ENCODE measurements at places on chromosomes 1 and 21.

DNA sequence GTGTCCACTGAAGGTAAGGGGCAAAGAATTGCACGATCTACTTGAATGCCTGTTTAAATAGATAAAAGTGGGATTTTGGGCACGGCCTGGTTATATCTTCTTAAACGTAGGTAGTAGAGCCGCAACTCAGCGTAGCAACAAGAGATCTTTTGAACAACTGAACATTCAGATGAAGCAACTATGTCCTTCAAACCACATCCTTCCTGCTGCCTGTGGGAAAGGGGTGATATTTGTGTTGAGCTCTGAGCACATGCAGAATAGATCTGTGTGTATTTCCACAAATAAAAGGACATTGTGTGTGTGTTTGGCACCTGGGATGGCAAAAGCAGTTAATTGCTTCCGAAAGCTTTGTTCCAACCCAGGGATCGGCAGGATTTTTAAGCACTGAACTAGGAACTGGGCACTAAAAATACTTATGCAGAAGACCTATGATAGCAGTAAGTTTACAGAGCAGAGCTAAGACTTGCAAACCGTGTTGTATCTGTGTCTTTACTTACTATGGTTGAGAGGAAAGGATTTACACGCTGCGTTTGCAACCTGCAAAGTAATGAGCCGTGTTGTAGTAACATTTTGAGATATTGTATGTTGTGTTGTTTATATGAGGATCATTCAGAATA lies 333.4 kb downstream of the CHRM3 start:
- peak; percentile 36 for DNase-seq

DNA sequence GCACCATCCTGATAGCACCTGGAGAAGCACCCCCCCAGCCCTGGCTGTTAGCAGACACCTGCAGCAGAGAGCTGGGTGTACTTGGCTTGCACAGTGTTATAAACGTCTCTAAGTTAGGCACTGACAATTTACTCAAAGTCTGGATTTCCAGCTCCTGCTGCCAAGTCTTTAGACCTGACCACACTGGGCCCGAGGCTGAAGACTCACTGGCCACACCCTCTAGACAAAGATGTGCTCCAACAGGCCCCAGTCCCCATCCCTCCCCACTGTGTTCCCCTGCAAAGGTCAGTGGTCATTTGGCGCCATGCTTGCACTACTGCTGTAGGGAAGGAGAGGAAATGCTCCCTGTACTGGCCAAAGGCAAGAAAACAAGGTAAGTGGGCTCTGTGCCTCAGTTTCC lies 31.1 kb downstream of the PADI6 start:
- no peak for DNase-seq

- DNase-seq, result no peak
Measured at GRCh38 chr1:201268604-201269151, 14.6 kb upstream of the PKP1 start.

GRCh38 chr1:82785268-82785790 lies 984.6 kb downstream of the ADGRL2 start:
- no peak for DNase-seq

DNA sequence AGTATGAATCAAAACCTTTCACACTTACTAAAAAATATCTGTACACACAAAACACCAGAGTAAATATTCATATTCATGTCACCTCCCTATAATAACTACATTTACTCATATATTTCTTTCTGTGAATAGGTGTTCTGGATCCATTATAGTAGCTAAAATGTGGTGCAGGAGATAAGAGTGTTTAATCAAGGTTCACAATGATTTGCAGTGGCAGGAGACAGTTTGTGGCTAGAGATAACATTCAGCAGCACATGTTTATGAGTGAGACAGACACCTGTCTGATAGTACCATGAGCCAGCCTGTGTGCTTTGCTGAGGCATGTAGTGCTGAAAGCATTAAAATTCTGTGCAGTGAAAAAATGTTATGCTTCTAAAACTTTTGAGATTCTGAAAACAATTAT lies 410.3 kb downstream of the SRGAP2C start:
- no peak for DNase-seq

- DNase-seq, result no peak
Measured at GRCh38 chr1:164475834-164476233, 83.2 kb upstream of the PBX1 start.

- DNase-seq, result no peak
Measured at GRCh38 chr1:167545349-167545748, 8.2 kb downstream of the CREG1 start.

DNA sequence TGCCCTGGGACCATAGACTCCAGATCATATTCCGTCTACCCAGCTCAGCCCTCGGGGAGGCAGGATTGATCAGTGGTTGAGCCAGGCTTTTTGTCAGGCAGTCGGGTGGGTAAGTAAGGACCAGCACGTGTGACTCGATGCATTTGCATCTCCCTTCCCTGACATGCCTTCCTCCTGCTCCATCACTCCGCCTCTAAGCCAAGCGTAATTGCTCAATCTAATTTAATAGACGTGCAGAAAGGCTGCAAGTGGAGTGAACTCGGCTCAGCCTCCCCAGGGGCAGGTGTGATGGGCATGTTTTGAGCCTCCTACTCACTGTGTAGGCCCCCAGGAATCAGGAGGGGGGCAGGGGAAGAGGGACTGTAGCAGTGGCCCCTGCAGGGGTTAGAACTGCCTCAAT lies 34.6 kb upstream of the GRIK3 start:
- DNase-seq, result no peak

DNA sequence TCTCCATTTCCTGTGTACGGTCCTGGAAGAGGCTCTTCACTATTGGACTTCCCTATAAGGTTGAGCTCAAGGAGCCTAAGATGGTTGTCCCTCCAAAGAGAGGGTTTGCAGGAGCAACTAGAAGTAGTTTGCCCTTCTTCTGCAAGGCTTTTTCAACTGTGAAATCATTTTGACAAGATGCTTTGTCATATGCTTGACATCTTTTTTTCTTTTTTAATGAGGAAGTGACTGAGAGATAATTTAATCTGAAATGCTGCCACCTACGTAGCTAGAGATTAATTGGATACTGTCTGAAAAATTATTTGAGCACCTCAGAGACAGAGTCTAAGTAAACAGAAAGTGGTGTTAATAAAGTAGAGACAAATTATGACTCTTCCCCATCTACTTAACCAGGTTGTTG lies 97.0 kb downstream of the CHRM3 start:
- DNase-seq, result no peak

DNA sequence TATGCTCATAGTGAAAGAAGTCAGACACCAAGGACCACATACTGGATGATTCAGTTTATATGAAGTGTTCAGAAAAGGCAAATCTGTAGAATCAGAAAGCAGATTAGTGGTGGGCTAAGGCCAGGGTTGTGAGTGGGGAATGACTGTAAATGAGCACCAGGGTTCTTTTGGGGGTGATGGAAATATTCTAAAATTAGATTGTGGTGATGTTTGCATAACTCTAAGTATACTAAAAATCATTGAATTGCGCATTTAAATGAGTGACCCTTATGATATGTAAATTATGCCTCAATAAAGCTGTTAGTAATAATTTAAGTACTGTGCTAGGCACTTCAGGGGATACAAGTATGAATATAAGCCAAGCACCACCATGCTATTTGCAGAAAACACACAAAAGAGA lies 256.3 kb downstream of the TPR start:
- DNase-seq, result no peak

- DNase-seq, result no peak
Measured at GRCh38 chr1:29586991-29587745, 350.8 kb downstream of the PTPRU start.

- DNase-seq, result peak; percentile 94
Measured at GRCh38 chr1:244599937-244600350, 53.0 kb upstream of the DESI2 start.

DNA sequence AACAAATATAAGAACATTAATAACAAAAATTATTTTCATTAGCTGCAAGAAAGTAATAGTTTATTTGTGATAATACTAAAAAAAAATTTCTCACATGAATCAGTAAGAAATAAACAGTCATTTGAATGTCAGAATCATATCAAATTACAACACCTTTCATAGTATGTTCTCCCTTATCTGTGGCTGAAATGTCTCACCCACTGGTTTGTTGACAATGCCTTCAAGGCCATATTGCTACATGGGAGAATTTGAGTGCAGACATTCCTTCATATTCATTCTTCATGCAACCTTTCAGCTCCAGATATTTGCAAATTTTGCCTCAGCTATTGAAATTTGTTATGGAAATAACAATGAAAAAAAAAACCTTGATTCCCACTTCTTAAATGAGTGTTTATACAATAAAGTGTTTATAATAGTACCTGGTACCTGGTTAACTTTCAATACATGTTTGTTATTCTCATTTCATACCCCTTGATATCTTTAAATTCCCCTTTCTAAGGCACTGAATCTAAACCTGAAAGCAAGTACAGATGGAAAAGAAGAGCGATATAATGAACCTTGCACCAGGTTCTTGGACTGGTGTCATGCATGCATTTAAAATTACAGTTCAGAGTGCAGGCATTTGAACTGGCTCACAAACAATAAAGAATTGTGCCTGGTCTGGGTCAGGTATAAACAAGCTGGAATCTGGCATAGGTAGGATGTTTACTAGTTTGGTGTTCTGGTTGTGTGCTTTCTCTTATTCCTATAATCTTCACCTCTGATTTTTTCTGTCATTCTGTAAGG lies 242.2 kb upstream of the ADGRL2 start:
- no peak for DNase-seq

GRCh38 chr1:39205102-39205780 lies 746 bp downstream of the MACF1 start:
- peak; percentile 93 for DNase-seq

DNA sequence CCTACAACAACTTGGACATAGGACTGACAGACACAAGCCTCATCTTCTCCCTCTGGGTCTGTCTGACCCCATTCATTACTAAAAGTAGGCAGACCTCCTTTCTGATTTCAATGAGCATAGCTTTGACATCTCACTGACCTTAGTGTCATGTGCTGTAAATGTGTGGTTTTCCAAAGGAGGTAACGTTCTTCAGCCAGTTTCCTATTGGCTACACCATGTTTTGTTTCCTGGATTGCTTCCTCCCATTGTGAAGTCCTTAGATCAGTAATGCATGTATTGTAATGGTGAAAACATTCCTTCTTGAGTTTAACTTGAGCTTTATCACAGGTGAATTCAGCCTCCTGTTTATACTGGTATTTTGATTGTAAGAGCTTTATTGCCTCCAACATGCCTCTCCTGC lies 20.6 kb downstream of the STXBP3 start:
- DNase-seq, result no peak

DNA sequence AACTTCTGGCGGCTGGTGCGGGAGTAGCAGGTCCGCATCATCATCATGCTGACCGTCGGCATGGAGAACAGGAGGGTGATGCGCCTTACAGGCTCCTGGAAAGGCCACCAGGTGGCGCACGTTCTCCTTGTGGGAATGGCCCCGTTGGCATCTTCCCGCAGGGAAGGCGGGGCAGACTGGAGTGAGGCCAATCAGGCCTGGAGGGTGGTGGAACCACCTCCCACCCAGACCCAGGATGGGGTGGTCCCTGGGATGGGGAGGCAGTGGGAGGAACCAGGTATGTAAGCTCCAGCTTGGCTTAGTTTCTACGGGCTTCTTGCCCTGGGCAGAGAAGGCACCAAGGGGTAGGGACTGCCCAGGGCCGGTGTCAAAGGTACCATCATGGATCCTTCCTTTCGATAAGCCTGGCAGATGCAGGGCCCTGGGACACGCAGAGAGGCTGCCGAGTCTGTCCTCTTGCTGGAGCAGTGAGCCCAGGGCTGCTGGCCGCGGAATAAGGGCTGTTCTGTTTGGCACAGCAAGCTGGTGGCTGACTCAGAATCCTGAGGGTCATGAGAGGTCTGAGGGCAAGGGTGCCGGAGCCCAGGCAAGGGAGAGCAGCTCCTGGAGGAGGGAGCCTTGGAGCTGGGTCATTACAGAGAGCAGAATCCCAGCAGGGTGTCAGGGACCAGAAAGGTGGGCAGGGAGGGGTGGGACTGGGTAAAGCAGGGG lies 8.7 kb upstream of the LGR6 start:
- DNase-seq, result peak; percentile 93

GRCh38 chr1:17515902-17516301 lies 23.6 kb upstream of the ARHGEF10L start:
- no peak for DNase-seq
